NCI-H1092 treated with DMSO at 0.1 percent for 48 hours (cell line): ENCODE measurements at places on chromosomes 4 and X.

DNA sequence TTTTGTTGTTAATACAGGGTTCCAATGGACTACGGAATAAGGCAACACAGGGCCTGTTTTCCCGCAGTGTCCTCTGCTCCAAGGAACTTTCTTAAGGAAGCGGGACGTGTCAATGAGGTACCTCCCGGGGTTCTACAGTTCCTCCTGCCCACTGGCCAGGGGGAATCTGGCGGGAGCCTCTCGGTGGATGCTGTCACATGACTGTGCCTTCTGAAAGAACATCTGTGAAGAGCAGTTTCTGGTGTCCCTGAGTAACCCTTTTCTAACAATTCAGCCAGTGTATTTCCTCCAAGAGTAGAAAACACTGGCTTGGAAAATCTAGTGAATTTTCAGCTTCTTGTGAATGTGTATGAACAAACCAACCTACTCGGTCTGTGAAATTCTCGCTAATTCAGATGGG lies 32.7 kb downstream of the MFAP3L start:
- no peak for DNase-seq

GRCh38 chr4:150336676-150337412 lies 245.1 kb upstream of the MAB21L2 start:
- DNase-seq = no peak

DNA sequence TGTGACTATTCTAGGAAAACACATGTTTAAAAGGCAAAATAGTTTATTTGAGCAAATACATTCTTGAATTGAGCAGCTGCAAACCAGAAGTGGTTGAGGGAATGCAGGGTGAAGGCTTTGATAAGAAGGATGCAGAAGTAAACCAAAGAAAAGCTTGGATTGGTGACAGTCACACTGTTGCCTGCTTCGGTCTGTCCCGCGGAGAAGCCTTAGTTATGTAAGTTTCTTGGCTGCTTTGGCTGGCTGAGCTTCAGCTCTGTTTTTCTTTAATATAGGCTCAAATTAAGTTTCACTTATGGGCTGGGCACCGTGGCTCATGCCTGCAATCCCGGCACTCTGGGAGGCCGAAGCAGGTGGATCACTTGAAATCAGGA lies 67.6 kb downstream of the FAM53A start:
- no peak for DNase-seq

DNA sequence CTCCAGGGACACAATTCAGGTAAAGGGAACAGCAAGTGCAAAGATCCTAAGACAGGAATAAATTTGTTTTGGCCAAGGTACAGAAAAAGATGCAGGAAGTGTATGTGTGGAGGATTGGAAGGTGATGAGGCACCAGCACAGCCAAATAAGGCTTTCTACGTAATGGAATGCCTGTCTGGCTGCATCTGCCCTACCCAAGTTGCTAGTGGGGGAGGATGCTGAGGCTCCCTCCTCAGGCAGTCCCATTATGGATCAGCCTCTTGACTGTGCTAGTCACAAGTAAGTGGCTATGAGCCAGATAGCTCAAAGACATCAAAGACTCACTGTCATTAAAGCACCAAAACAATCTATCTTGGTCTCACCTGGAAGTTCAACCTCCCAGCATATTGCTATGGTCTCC lies 300.9 kb upstream of the FAT4 start:
- DNase-seq = no peak

- peak; percentile 49 for DNase-seq
Measured at GRCh38 chrX:50470103-50471031, at the start of gene DGKK. Gene DGKK, minus strand, starts transcription at chrX:50470825. Its CDS starts 147 bp downstream, at chrX:50470678.

DNA sequence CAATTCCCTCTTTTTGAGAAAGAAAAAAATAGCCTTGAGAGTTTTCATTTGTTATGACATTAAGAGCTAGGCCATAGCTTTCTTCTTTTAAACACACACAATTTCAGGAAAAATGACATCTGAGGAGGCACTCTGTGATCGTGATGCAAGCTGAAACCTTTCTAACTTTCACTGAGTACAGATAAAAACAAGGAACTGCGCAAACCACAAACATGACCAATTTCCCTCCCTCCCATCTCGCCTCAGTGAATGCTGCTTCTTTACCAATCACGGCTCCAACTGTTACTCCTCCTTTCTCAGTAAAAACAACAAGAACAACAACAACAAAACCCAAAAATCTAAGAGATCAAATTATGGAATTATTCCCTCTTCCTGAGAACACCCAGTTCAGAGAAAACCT lies 626.8 kb downstream of the TLL1 start:
- DNase-seq = no peak

DNA sequence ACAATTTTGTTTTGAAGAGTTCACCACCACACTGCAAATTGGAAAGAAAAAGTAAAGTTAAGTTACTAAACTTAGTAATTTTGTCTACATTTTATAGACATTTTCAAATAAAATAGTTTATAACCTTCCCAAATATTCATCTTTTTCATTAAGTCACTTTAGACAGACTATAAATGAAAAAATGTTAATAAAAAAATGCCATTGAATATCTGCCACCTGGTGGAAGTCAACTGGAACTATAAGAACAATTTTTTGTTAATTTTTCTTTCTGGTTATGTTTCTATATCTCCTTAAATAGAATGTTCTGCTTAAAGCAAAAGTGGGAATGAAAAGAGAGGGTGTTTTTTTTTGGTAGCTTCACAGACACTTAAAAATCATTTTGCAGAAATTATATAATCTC lies 534.4 kb upstream of the PCDH10 start:
- peak; percentile 8 for DNase-seq

DNA sequence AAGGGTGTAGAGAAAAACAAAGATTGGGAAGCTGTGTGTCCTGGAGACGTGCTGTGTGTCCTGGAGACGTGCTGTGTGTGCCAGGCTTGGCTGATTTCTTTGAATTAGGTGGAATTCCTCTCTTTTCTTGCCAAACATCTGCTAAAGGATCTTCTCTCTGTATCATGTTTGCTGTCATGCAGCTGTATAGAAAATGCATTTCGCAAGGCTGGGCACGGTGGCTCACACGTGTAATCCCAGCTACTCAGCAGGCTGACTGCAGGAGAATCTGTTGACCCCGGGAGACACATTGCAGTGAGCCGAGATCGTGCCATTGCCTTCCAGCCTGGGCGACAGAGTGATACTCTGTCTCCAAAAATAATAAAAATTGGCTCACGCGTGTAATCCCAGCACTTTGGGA lies 187.0 kb downstream of the CRLF2 start:
- no peak for DNase-seq

GRCh38 chr4:53863736-53864365 lies 200.6 kb downstream of the CHIC2 start:
- DNase-seq = no peak

DNA sequence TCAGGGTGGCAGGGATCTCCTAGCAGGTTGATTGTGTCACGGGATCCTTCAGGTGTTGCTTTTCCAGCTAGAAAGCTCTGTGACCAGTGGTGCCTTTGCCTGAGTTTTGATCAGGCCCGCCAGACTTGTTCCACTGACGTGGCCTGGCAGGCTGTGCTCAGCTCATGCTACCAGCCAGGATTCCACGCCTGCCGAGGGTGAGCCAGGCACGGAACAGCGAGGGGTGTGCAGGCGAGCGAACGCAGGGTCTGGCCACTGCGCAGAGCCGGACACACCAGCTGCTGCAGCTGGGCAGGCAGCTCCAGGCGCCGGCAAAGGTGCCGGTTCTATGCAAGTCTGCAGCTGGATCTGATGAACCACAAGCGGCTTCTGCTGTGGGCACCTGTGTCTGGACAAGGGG lies 17.1 kb upstream of the SAT1 start:
- DNase-seq = no peak

GRCh38 chr4:19725130-19725529 lies 526.6 kb upstream of the SLIT2 start:
- DNase-seq = no peak

GRCh38 chr4:95038791-95039190 lies 281.0 kb downstream of the BMPR1B start:
- DNase-seq = no peak

DNA sequence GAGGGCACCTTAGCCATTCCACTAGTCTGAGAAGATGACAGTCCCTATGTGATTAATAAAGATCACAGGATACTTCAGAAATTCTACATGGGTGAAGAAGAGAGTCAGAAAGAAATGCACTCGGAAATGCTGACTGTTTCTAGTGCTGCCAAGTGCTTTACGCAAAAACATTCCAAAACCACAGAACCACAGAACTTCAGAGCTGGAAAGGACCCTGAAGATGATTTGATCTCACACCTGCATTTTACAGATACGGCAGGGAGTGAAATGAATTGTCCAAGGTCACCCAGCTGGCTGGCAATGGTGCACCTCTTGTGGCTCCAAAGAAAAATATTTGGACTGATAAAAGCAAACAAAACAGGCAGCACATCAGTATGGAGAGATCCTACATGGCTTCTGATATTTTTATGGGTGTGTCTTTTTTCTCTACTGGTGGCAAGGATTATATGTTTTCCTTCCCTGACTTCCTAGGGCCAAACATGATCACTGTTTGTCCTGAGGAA lies 115.9 kb downstream of the MAML3 start:
- no peak for DNase-seq

- DNase-seq = no peak
Measured at GRCh38 chrX:20513185-20513584, 246.5 kb upstream of the RPS6KA3 start.

DNA sequence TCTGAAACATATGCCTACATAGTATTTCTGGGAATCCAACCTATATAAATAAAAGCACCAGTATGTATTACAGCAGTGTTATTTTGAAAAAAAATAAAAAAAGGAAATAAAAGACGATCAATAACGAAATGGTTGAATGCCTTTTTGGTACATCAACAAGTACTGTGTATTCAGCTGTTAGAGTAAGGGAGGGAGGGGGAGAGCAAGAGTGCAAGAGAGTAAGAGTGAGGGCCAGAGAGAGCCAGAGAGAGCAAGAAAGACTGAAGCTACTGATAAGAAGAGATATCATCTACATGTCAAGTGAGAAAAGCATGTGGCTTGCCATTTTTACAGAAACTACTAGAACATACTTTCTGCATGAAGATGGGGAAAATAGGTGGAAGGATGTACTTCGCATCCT lies 1.8 kb downstream of the SPIN4 start:
- DNase-seq = peak; percentile 80

GRCh38 chr4:54213761-54214160 lies 15.3 kb upstream of the PDGFRA start:
- no peak for DNase-seq

DNA sequence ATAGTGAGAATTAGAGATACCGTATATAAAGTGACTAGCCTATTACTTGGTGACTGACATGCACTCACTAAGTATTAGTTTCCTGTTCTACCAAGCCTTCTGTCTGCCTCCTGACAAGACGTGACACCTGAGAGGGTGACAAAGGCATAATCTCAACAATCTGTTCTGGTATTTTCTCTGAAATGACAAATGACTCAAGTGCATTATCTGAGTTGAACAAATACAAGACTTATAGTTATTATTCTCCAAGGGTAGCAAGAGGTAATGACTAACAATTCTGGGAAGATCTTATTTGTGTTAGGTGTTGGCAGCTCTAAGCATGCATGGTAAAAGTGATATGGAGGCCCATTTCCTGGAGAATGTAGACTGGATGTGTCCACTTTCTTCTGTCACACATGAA lies 60.6 kb downstream of the SYTL5 start:
- DNase-seq = no peak

DNA sequence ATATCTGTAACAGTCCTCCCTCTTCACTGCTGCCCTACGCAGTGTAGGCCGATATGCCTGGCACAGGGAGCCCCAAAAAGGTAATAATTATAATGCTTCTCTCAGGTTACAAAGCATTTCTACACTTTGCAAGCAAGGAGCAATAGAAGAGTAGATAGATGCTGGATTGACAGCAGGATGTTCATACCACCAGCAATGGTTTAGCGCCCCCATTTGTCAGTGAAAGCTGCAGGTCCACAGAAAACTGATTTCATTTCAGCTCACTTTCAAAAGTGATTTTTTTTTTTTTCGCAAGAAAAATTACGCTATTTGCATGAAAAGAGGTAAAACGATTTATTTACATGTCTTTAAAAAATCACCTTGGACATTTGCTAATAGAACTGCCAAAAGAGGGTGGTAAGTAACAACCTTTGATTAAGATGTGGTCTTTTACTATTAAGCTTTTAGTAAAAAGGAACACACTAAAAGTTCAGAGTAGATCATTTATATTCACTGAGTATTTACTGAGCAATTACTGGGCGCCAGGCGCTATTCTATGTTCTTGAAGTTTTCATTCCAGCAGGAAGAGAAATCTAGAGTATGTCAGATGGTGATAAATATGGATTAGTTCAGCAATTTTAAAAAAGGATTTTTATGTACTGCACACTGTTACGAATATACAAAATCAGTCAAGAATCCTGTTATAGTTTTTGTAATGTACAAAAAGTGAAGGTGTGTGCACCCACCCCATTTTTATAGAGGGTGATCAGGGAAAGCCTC lies 34.4 kb downstream of the HPF1 start:
- DNase-seq = no peak

GRCh38 chr4:74474345-74475090 lies 29.6 kb downstream of the AREG start:
- no peak for DNase-seq

GRCh38 chr4:141158219-141158618 lies 24.9 kb upstream of the RNF150 start:
- peak; percentile 27 for DNase-seq

- DNase-seq = no peak
Measured at GRCh38 chr4:26826721-26827120, 33.9 kb upstream of the STIM2 start.

GRCh38 chrX:8820910-8821527 lies 19.8 kb upstream of the FAM9A start:
- DNase-seq = peak; percentile 24

DNA sequence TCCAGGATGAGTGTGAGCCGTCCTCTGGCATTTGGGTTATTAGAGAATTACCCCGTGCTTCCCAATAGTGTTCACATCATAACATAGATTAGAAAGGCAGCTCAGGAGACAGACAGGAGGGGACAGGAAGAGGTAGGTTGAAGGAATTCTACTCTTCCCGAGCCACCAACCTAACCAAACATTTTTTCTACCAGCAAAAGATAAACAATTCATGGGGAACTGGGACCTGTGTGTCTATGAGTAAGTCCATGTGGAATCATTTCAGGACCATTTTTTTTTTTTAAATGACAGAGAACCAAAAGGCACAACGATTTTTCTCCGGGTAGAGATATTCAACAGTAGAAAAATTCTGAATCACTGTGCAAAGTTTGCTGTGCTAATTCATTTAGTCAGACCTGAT lies 174.2 kb upstream of the ETNPPL start:
- no peak for DNase-seq

DNA sequence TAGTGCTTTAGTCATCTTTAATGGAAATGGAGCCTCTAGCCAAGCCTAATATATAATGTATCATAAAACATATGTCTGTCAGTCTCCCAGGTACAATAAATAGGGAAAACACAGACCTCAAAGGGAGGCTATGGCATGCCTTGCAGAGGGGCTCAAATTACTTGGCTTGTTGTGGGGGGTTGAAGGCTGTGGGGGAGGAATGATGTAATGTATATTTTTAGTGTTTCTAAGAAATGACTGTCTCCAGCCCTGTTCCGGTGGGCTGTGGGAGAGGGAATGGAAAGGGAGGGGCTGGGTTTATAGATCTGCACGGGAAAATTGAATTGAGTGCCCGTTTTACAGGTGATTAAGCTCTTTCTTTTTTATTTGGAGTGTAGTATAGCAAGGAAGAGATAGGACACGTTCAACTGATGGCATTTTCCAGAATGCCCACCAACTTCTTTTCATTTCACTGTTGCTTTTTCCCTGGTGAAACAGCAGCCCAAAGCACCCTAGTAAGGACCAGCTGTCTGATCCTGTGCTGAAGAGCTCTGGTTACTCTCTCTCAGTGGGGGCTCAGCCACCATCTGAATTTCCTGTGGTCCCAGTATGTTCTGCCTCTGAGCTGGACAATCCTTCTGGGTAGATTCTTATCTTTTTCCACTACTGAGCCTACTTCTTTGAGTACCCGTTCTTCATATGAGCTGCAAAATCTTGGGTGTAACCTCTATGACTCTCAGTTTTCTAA lies 220.7 kb upstream of the CASK start:
- DNase-seq = no peak
